ENCODE measurements at places on chromosomes 5 and 9. TPM values are rescaled to one million over a fixed set of nuclear protein-coding genes. Genes with fewer than 3 reads are reported as not detected.

The STPG3 gene
- not detected for total RNA-seq

The CDH10 gene
- 0.18 TPM for total RNA-seq

The PRSS3 gene
- total RNA-seq, result 16.4 TPM

The ARSI gene
- total RNA-seq, result 15.2 TPM

The RNF208 gene
- total RNA-seq, result not detected

The DNAJB5 gene
- 14.9 TPM for total RNA-seq

The PCDH1 gene
- total RNA-seq, result 0.83 TPM

The OTULINL gene
- 0.18 TPM for total RNA-seq
